Myometrial cell (primary cell): ENCODE measurements at places on chromosomes 7 and 10. TPM values are rescaled to one million over a fixed set of nuclear protein-coding genes. Genes with fewer than 3 reads are reported as not detected.

The NAT16 gene
- total RNA-seq: not detected in 2 replicates

The ZRANB1 gene
- 17.6 and 26.2 TPM in 2 replicates for total RNA-seq

The UTF1 gene
- total RNA-seq: not detected in 2 replicates

The HOXA6 gene
- total RNA-seq: 3.2 TPM in 1 of 2 replicates, not detected in the other

The TACC2 gene
- 5.5 and 9.5 TPM in 2 replicates for total RNA-seq

The ANKRD30A gene
- not detected in 2 replicates for total RNA-seq

The NEURL1 gene
- total RNA-seq: not detected in 2 replicates

The TMEM196 gene
- total RNA-seq: not detected in 2 replicates

The EZH2 gene
- 7.8 and 11.8 TPM in 2 replicates for total RNA-seq

The CYP26C1 gene
- total RNA-seq: not detected in 2 replicates

The VAX1 gene
- not detected in 2 replicates for total RNA-seq

The DDIT4 gene
- total RNA-seq: 524 and 594 TPM in 2 replicates

The SEMA3C gene
- 388 and 438 TPM in 2 replicates for total RNA-seq

The TUBB8 gene
- total RNA-seq: not detected in 2 replicates

The GJD4 gene
- total RNA-seq: not detected in 2 replicates

The GIMAP7 gene
- total RNA-seq: not detected in 2 replicates

The PHF14 gene
- total RNA-seq: 9.0 and 9.2 TPM in 2 replicates

The TAS2R41 gene
- total RNA-seq: not detected in 2 replicates

The FAM221A gene
- total RNA-seq: 0.58 TPM in 1 of 2 replicates, not detected in the other

The PTF1A gene
- not detected in 2 replicates for total RNA-seq

The NUTM2A gene
- total RNA-seq: not detected in 2 replicates

The OR9A2 gene
- total RNA-seq: not detected in 2 replicates

The GIMAP2 gene
- 1.2 TPM in 1 of 2 replicates, not detected in the other for total RNA-seq

The TRIM73 gene
- total RNA-seq: under 0.01 TPM in 1 of 2 replicates, not detected in the other

The PLEKHS1 gene
- not detected in 2 replicates for total RNA-seq

The NXPH1 gene
- not detected in 2 replicates for total RNA-seq
